Left lobe of liver (tissue), 2 donors: ENCODE measurements at places on chromosomes 7 and 10.

DNA sequence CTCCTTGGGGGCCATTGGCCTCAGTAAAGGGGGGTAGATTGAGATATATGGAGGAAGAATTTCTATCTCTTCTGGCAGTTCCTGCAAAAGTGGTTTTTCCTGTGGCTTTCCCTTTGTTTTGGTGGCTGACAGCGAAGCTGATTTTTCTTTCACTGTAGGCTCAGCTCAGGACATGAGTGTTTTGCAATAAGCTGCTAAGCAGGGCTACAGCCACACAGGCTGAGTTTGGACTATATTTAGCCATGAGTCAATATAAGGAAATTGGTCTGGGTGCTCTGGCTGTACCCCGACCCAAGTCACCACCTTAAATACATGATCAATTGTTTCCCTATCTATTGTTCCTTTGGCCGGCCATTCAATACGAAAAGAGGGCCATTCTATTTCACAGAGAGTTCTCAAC is 212.7 kb upstream of the KCND2 start:
- no peak for DNase-seq

GRCh38 chr7:84455788-84456187 is 261.2 kb upstream of the SEMA3A start:
- DNase-seq, result no peak

GRCh38 chr7:1719913-1720312 is 49.8 kb downstream of the ELFN1 start:
- no peak for DNase-seq

- no peak for DNase-seq
Observed at GRCh38 chr7:151148319-151149259, 18.9 kb downstream of the GBX1 start.

DNA sequence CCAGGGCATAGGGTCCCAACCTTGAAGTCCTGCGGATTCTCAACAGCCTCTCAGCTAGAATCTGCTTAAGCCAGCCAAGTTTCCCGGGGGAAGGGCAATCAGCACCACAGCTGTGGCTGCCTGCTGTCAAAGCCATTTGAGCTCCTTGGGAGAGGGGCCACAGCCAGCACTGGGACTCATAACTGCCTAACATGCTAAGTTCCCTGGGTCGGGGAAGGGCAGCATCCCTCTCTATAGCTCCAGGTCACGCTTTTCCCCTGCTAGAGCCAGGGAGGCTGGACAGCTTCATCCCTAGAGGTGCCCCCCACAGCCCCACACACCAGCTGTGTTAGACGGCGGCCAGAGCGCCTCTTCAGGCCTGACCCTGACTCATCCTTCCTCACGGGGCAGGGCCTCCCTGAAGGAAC is 49.6 kb upstream of the PDE1C start:
- no peak for DNase-seq

DNA sequence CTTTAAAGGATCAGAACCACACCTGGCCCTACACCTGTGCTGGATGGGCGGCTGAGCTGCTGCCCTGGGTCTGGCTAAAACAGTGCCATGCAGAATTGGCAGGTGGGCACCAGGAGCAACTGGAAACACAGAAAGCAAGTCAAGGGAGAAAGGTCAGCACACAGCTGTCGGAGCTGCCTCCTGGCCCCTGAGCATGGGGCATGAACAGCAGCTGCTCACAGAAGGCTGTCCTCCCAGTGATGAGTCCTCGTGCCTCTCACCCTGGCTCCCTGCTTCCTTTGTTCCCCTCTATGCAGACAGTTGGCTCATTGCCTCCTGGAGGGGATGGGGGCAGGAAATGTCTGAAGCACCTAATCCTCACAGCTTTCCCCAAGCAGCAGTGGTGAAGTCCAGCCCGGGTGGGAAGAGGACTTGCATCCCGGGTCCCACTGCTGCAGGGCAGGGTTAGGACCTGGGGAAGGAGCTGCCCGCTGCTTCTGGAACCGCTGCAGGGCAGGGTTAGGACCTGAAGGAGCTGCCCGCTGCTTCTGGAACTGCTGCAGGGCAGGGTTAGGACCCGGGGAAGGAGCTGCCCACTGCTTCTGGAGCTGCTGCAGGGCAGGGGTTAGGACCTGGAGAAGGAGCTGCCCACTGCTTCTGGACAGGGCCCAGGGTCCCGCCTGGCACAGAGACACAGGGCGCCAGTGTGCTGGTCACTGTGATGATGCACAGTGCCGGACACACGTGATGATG is 37.3 kb downstream of the VIPR2 start:
- no peak for DNase-seq

DNA sequence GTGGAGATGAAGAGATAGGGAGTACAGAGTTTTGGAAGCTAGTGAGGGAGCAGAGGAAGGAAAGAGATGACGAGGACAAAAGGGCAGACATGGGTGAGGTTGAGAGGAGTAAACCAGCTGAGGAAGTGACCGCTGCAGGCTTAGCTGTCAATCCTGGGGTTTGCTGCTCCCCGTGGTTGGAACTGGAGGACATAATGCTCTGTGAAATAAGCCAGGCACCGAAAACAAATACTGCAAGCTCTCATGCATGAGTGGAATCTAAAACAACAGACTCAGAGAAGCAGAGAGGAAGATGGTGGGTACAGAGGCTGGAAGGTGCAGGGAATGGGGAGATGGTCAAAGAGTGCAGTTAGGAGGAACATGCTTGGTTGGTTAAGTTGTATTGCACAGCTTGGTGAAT is 482.2 kb upstream of the C7orf33 start:
- no peak for DNase-seq

GRCh38 chr10:86727470-86727869 is 28.9 kb upstream of the BMPR1A start:
- no peak for DNase-seq

- no peak for DNase-seq
Observed at GRCh38 chr7:117592011-117592635, 112.3 kb downstream of the CFTR start.

DNA sequence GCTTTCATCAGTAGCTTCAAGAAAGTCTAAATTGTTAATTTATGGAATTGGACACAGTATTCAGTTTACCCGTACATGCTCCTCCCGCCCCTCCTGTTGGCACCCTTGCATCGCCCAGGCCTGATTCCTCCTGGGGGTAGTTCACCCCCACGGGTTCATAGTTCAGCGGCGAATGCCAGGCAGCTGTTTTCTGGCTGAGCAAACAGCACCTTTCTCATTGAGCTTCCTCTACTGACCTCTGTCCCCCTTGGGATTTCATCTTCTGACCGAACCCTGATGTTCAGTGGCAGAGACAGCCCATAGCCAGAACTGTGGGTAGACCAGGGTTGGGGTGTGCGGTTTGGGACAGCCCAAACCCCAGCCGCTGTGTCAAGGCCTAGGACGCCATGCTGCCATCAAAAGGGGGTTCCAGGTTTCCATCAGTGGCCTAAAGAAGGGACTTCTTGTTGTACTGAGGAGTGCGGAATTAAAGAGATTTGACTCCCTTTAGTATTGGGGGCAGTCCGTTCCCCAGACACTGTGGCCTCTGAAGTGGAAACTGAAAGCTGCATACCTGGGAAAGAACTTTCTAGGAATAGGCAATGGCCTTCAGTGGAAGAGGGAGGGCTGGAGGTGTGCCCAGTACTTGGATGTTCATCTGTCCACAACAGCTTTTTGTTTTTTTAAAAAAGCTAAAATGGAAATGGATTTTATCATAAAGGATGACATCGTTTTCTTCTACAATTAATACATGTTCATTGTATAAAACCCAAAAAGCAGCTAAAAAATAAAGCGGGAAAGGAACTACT is 19.0 kb downstream of the MDH2 start:
- peak; percentile 61 for DNase-seq

DNA sequence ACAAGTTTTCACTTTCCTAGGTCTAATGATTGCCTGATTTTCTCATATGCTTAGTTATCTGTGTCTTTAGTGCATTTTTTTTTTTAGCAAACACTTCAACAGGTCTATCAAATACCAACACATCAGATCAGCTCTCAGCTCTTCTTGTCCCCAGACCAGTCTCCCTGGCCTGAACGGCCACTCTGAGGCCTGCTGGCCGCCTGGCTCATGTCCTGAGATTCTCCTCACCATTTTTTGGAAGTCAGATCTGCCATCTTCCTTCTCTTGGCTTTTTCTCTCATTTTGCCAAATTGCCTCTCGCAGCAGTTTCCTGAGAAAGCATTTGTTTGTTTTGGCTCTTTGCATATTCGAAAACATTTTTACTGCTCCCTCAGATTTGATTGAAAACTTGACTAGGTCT is 29.3 kb downstream of the PPP2R2D start:
- DNase-seq, result no peak

DNA sequence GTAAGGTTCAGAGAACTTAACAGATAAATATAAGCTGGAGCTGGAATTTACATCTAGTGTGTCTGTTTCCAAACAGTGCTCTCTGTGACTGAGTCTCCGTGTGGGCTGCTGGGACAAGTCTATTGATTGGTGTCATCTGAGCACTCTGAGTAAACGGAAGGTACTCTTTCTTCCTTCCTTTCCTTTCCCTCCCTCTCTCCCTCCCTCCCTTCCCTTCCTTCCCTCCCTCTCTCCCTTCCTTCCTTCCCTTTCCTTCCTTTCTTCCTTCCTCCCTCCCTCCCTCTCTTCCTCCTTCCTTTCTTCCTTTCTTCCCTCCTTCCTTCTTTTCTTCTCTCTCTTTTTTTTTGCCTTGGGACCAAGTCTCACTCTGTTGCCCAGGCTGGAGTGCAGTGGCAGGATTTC is 61.8 kb downstream of the ANKRD61 start:
- no peak for DNase-seq

- no peak for DNase-seq
Observed at GRCh38 chr7:27073076-27073475, 22.7 kb downstream of the HOXA1 start.

GRCh38 chr7:113819474-113819873 is 99.3 kb downstream of the PPP1R3A start:
- no peak for DNase-seq

GRCh38 chr10:71314028-71314693 is 4.9 kb upstream of the SLC29A3 start:
- DNase-seq, result no peak

GRCh38 chr10:88120075-88120474 is 256.6 kb downstream of the PTEN start:
- DNase-seq, result no peak

DNA sequence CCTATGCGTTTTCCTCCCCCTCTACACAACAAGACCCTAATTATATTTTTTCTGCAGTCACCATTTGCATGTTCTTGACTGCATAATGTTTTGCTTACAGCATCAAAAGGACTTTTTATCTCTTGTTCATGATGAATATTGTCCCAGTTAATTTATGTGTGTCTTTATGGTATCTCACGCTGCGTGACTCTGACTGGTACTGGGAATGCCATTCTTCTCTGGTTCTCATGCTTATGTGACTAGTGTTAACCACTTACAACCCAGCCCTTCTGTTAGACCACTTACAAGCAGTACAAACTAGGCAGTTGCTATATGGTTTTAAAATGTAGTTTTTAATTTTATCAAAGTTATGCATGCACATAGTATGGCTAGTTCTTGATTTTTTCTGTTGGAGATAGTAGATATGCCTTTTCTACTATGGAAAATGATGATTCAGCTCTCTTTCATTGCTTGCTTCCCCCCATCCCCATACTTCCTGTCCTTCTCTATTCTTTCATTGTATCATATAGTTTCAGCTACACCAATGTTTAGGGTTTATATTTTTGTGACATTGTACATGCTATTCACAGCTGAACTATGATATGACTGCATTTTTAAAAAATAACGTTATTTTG is 24.9 kb downstream of the BZW2 start:
- DNase-seq, result no peak

- DNase-seq, result no peak
Observed at GRCh38 chr10:132353456-132354355, 21.7 kb downstream of the LRRC27 start.
